NCI-H1092 treated with DMSO at 0.1 percent for 48 hours (cell line): ENCODE measurements at places on chromosomes 7 and 10.
A peak's percentile ranks its signal among the peaks of the same experiment; 100 is the strongest.

DNA sequence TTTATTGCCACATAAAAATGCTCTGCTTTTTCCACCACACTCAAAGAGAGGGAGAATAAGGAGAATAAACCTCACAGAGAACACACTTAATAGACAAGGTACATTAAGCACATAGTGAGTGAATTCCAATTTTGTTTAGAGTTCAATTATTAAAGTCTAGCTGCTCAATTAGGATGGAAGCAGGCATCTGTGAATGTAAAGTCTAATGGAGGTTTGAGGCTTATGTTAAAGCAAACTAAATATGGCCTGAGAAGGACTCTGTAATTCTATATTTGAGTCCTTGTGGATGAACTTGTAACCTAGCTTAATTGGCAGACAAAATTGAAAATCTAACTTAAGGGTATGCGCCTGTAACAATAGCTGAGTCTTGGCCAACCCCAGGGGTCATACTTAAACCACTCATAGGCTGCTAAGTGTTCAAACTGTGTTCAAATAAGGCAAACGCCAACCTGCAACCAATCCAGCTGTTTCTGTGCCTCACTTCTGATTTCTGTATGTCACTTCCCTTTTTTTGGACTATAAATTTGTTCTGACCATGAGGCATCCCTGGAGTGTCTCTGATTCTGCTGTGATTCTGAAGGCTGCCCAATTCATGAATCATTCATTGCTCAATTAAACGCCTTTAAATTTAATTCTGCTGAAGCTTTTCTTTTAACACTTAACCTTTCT lies 31.3 kb upstream of the NME8 start:
- no peak for DNase-seq

- no peak for DNase-seq
These were observed 18.0 kb downstream of the TAS2R40 start for GRCh38 chr7:143239813-143240212.

- no peak for DNase-seq
These were observed 126.0 kb upstream of the RET start for GRCh38 chr10:42950606-42951485.

GRCh38 chr7:130277763-130278643 lies 11.3 kb downstream of the CPA2 start:
- DNase-seq, result peak; percentile 71

- no peak for DNase-seq
These were observed 61.5 kb downstream of the CPVL start for GRCh38 chr7:29084832-29085231.

DNA sequence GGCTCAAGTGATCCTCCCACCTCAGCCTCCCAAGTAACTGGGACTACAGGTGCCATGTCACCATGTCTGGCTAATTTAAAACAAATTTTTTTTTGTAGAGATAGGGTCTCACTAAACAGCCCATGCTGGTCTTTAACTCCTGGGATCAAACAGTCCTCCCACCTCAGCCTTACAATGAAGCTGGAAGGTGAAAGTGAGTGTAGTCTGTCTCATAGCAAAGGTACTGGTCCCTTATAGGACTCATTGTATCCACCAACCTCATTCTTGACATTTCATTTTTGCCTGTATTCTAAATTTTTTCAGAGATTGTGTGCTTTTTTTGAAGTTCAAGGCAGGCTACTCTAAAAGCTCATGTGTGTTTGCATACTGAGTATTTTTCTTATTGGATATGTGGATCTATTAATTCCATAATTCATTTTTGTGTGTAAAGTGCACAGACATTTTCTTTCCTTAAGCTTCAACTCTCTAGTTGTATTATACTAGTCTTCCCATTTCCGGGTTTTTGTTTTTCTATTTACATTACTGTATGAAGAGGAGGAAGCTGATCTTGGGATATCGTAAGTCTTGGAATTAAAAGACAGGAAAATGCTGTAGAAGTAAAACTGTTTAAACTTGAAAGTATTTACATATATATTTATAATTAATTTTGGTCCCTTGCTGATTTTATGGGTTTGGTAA lies 13.3 kb downstream of the KMT2E start:
- no peak for DNase-seq

- peak; percentile 72 for DNase-seq
These were observed at the start of gene ADCK2 for GRCh38 chr7:140672382-140673062. TSS of gene ADCK2 (plus strand) at chr7:140672945. CDS start at chr7:140673331, 386 bp downstream.

DNA sequence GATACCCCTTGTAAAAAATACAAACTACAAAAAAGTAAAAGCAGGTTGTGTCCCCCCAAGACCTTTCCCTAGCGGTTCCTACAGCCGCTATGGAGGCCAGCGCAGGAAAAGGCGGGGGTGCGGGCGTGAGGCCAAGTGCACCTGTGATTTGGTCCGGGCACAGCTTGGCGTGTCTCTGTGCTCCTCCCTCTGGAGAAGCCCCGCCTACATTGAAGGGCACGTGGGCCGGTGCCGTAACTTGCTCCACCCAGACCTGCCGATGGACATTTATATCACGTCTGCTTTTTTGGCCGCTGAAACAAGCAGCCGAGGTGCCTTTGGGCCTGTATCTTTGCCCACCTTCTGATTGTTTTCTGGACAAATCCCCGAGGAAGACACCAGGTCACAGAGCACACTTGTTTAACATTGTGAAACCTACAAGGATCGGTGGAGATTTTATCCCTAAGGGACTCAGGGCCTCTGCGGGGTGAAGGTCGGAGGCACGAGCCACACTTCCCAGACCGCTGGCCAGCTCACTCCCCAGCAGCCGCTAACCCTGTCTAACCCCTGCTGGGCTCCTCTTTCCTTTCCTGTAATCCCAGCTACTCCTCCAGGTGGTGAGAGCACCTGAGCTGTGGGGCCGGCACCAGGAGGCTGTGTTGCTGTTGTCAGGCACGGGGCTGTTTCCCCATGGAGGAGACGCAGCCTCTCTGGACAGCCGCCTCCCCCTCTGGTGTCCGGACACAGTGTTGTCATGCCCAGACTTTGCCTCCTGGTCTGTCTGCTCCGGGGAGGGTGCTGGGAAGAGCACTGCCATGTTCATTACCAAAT lies 18.8 kb upstream of the INPP5A start:
- DNase-seq, result peak; percentile 6

DNA sequence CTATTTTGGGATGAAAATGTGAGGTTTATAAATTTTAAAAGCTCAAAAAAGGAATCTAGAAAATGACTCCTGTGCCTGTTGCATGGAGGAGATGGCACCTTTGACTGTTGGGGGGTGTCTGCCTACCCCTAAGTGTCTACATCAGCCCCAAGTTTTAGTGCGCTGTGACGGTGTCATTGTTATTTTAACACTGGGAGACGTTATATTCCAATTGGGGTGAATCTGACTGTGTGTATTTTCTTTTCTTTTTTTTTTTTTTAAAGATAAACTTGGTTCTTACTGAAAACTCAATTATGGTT lies 517 bp downstream of the SRGN start:
- no peak for DNase-seq

DNA sequence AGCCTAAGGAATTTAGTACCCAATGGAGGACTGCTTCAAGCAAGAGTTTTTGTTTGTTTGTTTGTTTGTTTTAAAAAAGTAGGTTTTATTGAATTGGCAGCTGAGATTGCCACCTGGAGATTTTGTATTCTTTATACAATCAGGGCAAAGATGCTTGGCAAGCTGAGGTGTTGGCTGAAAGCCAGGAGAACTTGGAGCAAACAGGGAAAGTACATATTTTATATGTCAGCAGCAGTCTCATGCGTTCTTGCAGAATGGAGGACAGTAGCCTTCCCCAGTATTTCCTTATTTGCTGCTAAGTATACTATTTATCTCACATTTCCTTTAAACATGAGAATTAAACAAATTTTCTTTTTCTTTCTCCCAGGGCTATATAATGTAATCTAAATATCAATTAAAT lies 22.6 kb upstream of the ICA1 start:
- no peak for DNase-seq

GRCh38 chr10:89283936-89284475 lies 17.8 kb upstream of the IFIT2 start:
- peak; percentile 67 for DNase-seq

- DNase-seq, result peak; percentile 58
These were observed at the start of gene MDFIC for GRCh38 chr7:114922026-114922651. TSS of gene MDFIC (plus strand) at chr7:114922094. CDS start at chr7:114923034, 940 bp downstream.

- no peak for DNase-seq
These were observed 123.7 kb downstream of the CNOT4 start for GRCh38 chr7:135386181-135386580.

GRCh38 chr7:105978035-105978434 lies 15.0 kb downstream of the CDHR3 start:
- DNase-seq, result peak; percentile 32

GRCh38 chr7:116692401-116693308 lies 20.7 kb downstream of the MET start:
- no peak for DNase-seq

- no peak for DNase-seq
These were observed 944 bp downstream of the STEAP1B start for GRCh38 chr7:22499044-22499443.

DNA sequence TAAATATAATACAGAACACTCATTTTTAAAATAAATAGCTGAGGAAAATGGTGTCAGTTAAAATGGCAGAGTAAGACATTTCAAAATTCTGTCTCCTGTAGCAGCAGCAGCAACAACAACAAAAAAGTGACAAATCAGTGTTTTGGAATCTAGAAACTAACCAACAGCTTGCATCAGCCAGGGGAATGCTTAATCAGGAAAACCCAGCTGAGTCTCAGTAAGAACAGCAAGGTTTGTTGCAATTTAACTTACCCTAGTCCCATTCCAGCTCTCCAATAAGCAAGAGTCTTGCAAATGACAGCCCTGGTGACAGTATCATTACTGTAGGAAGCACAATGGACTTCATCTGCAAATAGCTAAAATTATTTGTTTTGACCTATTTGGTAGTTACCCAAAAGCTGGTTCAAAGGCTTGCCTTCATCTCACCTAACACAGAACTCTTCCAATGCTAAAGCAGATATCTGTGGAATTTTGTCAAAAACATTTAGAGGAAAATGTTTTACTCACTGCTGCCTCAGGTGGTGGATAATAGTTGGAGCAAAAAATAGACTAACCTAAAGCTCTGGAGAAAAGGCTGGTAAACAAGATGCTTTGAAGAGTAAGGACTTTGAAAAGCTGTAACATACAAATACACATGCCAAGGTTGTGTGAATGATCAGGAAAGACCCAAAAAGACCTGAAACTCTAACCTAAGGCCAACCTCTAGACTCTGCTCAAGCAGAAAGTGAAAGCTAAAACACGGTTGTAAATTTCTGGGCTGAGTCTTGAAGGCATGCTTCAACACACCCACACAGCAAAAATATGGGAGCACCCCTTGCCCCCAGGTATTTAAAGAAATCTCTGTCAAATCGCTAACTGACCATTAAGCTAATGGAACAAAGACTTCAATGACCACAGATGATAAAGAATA lies 9.9 kb upstream of the ARHGAP22 start:
- no peak for DNase-seq

GRCh38 chr10:63491588-63492316 lies 26.0 kb upstream of the JMJD1C start:
- no peak for DNase-seq

GRCh38 chr7:17829001-17829400 lies 111.3 kb downstream of the SNX13 start:
- DNase-seq, result no peak

- no peak for DNase-seq
These were observed 150.2 kb downstream of the LCOR start for GRCh38 chr10:96982149-96982930.

DNA sequence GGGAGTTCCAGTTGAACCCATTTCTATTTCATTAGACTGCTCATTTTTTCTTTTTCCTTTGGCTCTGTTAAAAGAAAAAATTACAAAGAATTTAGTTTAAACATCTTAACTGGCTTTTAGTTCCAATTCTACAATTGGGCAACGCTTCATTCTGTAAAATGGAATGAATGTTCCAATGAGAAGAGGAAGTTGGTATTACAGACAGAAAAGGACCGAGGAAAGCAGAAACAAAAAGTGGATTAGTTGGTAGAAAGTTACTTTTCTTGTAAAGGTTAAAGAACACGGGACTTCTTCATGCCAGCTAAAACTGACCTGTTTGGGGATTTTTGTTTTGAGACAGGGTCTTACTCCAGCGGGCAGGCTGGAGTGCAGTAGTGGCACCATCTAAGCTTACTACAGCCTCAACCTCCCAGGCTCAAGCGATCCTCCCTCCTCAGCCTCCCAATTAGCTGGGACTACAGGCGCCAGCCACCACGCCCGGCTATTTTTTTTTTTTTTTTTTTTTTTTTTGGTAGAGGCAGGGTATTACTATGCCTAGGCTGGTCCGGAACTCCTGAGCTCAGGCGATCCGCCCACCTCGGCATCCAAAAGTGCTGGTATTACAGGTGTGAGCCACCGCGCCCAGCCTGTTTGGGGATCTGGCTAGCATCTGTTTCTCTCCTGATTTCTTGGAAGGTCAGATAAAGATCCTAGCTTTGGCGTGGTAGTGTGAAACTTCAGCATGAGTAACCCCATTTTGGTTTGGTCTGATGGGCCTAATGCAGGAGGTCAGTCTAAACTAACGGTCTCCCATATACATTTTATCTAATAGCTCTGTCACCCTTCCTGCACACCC lies 1.3 kb upstream of the VDAC2 start:
- no peak for DNase-seq

DNA sequence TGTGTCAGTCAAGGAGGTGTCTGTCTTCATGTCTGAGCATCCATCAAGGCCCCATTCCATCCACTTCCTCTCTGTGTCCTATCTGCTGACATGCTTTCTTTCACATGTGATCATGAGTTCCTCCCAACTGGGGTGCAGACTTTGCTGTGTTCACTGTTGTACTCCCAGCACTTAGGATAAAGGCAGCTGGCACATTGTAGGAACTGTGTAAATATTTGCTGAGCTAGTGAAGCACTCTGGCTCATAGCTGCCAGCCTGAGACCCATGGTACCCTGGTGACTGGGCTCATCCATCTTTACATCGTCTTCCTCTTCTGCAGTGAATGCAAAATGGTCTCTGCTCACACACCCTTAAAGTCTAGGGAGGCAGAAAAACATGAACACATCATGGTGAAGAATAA lies 242.2 kb upstream of the IGFBP3 start:
- no peak for DNase-seq

- DNase-seq, result no peak
These were observed 24.8 kb upstream of the TECTB start for GRCh38 chr10:112258407-112258806.

DNA sequence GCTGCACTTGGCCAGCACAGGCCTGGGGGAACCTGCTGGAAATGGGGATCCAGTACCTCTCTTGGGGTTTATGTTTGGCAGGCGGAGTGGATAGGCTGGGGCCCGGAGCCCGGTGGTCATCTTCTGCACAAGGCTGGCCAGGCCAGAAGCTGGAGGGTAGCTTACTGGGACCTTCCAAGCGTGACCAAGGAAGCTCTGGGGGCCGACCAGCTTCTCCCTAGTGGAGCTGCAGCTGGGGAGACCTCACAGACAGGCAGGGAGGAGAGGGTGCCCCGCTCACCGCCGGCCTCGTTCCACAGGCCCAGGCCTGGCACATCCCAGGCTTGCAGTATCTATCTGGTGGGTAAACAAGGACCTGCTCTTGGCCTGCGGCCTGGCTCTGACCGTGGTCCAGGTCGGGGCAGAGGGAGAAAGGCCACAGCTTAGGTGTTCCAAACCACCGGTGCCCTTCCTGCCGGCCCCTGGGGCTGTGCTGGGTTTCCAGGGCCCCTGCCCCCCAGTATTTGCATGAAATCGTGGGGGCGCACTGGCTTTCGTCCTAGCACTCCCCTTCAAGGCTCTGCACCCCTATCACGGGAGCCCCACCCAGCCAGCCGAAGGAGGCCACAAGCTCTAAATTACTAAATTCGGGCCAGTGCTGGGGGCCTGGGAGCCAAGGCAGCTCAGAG lies 1.5 kb upstream of the ELFN1 start:
- no peak for DNase-seq
